ENCODE measurements at places on chromosomes 7 and 10. TPM values are rescaled to one million over a fixed set of nuclear protein-coding genes. Genes with fewer than 3 reads are reported as not detected.
A peak's percentile ranks its signal among the peaks of the same experiment; 100 is the strongest.

GRCh38 chr7:94001396-94001795, 2.8 kb downstream of the BET1 start:
- no peak overlapping the region for H3K4me3 ChIP-seq
- DNase-seq, result no peak
- H3K36me3 ChIP-seq, result peaks cover 22% of the 10 kb centered on the region
- H3K27ac ChIP-seq, result no peak overlapping the region
- peaks cover 37% of the 10 kb centered on the region for H3K4me1 ChIP-seq

DNA sequence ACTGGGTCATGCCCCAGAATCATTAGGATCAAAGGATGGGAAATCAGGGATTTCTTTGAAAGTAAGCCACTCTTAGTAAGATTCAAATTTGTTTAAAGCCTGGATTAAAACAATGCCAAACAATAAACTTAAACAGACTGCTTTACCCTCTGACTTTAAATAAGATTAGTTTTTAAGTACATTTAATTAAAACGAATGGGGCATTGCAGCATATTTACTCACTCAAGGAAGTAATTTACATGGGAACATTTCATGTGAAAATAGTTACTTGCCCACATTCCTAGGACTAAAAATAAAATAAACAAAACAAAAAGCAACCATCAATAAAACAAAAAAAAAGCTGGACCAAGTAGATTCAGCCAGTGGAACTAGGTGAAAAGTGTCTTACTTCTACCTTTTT, 7.8 kb downstream of the ABLIM1 start:
- no peak overlapping the region for H3K4me3 ChIP-seq
- H3K4me1 ChIP-seq, result peaks cover 31% of the 10 kb centered on the region
- H3K27ac ChIP-seq, result peak overlapping the region; percentile 27

DNA sequence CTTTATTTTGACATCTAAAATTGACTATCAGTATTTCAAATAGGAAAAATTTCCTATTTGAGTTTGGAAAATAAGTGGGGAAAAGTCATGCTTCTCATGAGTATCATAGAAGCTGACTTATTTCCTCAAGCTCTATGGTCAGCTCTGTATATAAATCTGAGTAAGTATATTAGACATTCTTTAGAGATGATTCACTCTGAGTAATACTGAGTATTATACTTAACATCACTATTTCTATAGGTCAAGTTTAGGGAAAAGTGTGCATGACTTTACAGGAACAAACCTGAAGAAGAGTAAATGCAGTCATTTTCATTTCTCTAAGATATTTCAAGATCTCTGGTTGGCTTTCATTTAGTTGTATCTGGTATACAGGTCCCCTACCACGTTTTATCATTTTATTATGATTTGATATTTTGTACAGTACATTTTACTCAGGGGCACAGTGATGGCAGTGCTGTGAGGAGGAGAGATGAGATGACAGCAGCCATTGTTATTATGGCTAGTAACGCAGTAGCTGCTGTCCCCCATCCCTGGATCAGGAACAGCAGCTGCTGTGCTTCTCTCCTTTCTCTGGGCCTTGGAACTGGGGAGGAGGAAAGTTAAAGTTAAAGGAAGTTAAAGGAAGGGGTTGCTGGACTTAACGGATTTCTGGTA, 15.2 kb downstream of the SND1 start:
- H3K4me3 ChIP-seq, result no peak overlapping the region
- no peak overlapping the region for H3K27ac ChIP-seq
- H3K36me3 ChIP-seq, result no peaks in the 10 kb centered on the region
- no peaks in the 10 kb centered on the region for H3K27me3 ChIP-seq
- H3K4me1 ChIP-seq, result peaks cover 3% of the 10 kb centered on the region
- no peak for DNase-seq

DNA sequence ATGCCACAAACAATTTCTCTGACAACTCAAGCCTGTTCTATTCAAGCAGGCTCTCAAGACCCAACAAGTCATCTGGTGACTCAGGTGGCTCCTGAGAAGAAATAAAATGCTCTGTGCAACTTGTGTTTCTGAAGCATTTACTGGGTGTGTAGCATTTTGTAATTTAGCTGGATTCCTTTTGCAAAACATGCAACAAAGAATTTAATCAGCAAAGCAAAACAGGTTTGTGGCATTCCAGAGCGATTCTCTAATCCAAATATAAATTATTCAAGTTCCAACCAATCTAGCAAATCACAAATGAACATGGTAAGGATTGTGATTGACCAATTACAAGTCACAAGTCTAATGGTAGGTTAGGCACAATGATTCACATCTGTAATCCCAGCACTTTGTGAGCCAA, 39.8 kb upstream of the C10orf67 start:
- no peaks in the 10 kb centered on the region for H3K36me3 ChIP-seq
- H3K27me3 ChIP-seq, result no peaks in the 10 kb centered on the region
- no peak for DNase-seq
- no peak overlapping the region for H3K4me3 ChIP-seq
- no peak overlapping the region for H3K27ac ChIP-seq

- no peaks in the 10 kb centered on the region for H3K27me3 ChIP-seq
- no peak overlapping the region for H3K4me3 ChIP-seq
- H3K36me3 ChIP-seq, result peaks cover 25% of the 10 kb centered on the region
- no peak overlapping the region for H3K27ac ChIP-seq
- H3K4me1 ChIP-seq, result no peaks in the 10 kb centered on the region
These were observed 150.0 kb downstream of the ZMYND11 start for GRCh38 chr10:285216-285615.

DNA sequence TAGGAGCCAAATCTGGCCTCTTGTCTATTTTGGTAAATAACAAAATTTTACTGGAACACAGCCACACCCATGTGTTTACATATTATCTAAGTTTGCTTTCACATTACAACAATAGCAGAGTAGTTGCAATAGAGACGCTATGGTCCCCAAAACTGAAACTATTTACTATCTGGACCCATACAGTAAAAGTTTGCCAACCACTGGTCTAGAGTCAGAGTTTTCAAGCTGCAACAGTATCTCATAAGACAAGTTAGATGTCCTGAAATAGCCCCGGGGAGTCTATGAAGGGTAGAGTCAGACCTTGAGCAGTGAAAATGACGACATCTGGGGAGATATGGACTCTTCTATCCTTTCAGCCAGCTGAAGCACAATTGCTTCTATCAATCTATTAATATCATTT, 74.2 kb downstream of the CTNNA3 start:
- H3K36me3 ChIP-seq, result no peaks in the 10 kb centered on the region
- no peak overlapping the region for H3K27ac ChIP-seq
- H3K4me1 ChIP-seq, result no peaks in the 10 kb centered on the region
- DNase-seq, result no peak
- no peaks in the 10 kb centered on the region for H3K27me3 ChIP-seq

DNA sequence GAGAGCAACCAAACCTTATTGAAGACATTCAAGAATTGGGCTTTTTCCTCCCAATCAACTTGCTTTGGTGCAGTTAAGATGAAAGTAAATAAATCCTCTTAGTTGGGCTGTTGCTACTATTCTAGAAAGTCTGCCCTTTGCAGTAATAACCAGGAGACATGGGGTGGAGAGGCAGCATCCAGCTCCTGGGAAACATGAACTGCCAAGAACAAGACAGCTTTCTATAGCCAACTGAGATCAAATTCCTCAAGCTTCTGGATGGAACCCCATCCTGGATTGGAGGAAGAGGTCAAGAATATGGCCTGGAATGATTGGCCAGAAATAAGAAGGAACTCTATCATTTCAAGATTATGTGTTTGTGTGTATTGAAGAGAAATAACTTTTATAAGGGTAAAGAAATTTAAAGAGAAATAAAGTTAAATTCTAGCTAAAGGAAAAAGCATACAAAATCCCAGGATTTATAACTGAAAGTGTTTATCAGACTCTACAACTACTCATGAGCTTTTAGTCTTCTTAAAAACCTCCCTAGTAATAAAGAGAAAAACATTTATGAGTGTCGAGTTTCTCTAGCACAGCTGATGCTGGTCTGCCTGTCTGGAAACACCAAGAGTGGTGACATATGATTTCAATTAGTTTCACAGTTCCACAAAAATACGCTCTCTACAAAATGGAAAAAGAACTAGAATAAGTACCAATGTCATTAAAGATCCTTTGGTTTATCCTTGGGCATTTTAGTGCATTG, 70.1 kb upstream of the COL1A2 start:
- no peaks in the 10 kb centered on the region for H3K27me3 ChIP-seq
- DNase-seq, result no peak
- H3K27ac ChIP-seq, result no peak overlapping the region
- H3K4me1 ChIP-seq, result no peaks in the 10 kb centered on the region

- DNase-seq, result no peak
- H3K4me3 ChIP-seq, result no peak overlapping the region
- no peaks in the 10 kb centered on the region for H3K4me1 ChIP-seq
- H3K27ac ChIP-seq, result no peak overlapping the region
- H3K27me3 ChIP-seq, result no peaks in the 10 kb centered on the region
These were observed 161.0 kb upstream of the POT1 start for GRCh38 chr7:125090596-125090995.

GRCh38 chr10:128483216-128483615, 357.0 kb upstream of the MKI67 start:
- no peak overlapping the region for H3K27ac ChIP-seq
- no peaks in the 10 kb centered on the region for H3K36me3 ChIP-seq
- H3K4me1 ChIP-seq, result no peaks in the 10 kb centered on the region
- H3K27me3 ChIP-seq, result no peaks in the 10 kb centered on the region
- no peak overlapping the region for H3K4me3 ChIP-seq
- DNase-seq, result peak; percentile 41

DNA sequence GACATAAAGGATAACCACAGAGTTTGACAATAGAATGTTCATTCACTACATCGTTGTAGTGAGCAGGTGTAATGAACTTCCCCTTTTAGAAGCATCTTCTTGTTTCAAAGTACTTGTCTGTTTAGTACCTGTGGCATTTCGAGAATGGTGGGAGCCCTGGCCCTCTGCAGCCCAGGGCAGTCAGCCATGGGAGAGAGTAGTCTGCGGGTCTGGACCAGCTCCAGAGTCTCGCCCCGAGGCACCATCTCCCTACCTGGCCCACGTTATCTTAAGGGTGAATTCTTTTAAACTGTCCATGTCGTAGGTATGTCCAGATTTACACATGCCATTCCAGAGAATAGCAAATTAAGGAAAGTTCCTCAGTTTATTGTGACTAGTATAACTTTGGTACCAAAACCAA, 99.7 kb downstream of the BMPR1A start:
- H3K4me3 ChIP-seq, result no peak overlapping the region
- DNase-seq, result no peak
- no peak overlapping the region for H3K27ac ChIP-seq
- no peaks in the 10 kb centered on the region for H3K27me3 ChIP-seq
- no peaks in the 10 kb centered on the region for H3K36me3 ChIP-seq

OLAH gene
- total RNA-seq, result 0.93 TPM

PRLHR gene
- total RNA-seq, result not detected

ZFAND4 gene
- 18.7 TPM for total RNA-seq
